ENCODE measurements at places on chromosomes 7 and 10.

GRCh38 chr10:124090601-124091209 is 2.7 kb downstream of the CHST15 start:
- DNase-seq: no peak

DNA sequence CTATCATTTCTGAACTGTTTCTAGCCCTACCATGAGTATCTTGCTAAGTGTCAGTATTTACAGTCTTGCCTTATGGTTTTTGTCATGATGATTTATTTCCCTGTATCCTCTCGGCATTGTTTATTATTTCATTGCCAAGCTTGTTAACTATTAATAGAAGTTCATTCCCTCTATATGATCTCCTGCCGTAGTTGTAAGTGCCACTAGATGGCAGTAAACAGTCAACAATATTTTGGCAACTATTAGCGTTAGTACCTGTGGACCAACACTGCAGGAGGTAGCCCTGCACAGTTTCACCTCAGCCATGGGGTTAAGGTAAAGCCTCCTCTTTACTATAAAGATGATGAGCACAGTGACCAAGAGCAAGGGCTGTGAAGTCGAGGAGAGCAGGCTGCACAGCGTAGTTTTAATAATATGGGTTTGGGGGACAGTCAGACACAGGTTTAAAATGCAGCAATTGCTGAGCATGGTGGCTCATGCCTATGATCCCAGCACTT is 26.1 kb upstream of the CCNJ start:
- peak; percentile 10 for DNase-seq

DNA sequence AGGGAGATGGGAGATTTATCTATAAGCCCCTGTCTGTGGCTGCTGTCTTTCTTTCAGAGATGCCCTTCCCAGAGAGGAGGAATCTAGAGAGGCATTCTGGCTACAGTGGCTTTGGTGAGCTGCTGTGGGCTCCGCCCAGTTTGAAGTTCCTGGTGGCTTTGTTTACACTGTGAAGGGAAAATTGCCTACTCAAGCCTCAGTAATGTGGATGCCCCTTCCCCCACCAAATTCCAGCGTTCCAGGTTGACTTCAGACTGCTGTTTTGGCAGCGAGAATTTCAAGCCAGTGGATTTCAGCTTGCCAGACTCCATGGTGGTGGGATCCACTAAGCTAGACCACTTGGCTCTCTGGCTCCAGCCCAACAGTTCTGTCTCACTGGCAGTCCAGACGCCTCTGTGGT is 951.6 kb downstream of the CCSER2 start:
- DNase-seq: no peak

DNA sequence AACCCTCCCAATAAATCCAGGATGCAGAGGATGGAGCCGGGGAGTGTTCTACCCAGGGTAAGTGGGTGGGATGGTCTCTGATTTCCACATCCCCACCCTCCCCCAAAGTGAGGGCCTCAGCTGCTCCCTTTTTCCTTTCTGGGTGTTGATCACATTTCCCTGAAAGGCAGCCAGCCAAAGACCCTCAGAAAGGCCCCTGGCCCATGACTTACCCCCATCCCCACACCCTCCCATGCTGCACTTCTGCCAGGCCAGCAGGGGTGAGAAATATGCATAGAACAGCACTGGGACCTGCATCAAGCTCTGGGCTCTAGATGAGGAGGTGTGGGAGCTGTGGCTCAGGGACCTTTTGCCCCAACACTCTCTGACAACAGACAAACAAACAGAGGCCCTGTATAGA is 927.3 kb upstream of the ZNF722 start:
- DNase-seq: no peak

DNA sequence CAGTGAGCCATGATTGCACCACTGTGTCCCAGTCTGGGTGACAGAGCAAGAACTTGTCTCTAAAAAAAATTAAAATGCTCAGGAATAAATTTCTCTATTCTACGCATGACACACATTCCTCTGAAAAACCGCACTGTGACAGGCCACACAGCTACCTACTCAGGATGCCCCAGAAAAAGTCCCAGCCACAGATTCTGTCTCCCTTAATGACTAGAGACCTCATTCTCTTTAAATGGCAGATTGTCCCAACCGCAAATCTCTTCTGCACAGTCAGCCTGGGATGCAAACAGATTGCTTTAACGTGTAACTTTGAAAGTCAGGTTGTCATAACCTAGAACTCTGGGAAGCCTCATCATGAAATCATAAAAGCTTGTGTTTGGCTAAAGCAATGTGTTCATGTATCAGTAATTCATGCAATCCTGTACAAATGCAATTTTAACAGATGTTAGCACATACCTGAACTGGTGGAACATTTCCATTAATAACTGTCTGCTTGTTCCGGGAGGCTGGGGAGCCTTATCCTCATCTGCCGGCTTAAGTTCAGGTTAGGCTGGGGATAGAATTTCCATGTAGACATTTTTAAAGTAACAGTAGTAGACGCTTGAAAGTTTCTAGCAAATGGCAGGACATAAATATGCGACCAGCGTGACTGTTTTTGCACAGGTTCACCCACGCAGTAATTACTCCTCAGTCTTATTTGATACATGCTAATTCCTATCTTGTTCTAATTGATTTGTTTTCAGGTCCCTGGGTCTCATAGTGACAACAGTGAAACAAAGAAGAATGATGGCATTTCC is 26.2 kb upstream of the MSRB2 start:
- DNase-seq: no peak

GRCh38 chr10:14123139-14123538 is 207.6 kb downstream of the FRMD4A start:
- DNase-seq: no peak

GRCh38 chr7:34438436-34438835 is 219.6 kb upstream of the NPSR1 start:
- DNase-seq: no peak

- DNase-seq: peak; percentile 83
These were observed 427.9 kb upstream of the CELF2 start for GRCh38 chr10:10589540-10590303.

DNA sequence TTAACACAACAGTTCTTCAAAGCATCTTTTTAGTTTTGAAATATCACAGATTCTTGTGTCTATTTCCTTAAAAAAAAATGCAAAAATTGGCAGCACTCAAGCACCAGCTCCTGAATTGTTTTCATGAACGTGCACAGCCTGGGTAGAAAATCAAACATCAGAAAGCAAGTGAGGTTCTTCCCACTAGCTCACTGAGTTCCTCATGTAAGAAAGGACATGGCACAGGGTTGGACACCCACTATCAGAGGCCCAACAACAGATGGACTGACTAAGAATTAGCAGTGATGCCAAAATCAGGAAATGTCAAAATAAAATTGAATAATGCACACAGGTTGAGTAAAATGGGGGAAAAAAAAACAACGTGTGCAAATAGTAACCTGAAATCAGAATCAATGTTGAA is 146.8 kb downstream of the PCLO start:
- DNase-seq: no peak

DNA sequence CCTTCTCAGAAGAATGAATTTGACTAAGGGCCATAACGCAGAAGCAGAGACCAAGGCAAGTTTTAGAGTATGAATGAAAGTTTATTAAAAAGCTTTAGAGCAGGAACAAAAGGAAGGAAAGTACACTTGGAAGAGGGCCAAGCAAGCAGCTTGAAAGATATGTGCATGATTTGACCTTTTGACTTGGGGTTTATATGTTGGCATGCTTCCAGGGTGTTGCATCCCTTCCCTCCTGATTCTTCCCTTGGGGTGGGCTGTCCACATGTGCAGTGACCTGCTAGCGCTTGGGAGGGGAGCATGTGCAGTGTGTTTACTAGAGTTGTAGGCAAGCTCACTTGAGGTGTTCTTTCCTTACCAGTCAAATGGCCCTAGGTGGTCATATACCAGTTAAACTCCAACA is 37.9 kb upstream of the LRRN3 start:
- no peak for DNase-seq

GRCh38 chr7:21966271-21966670 is 20.6 kb upstream of the CDCA7L start:
- DNase-seq: no peak

- DNase-seq: no peak
These were observed 186.3 kb downstream of the PLPP4 start for GRCh38 chr10:120643351-120643750.

DNA sequence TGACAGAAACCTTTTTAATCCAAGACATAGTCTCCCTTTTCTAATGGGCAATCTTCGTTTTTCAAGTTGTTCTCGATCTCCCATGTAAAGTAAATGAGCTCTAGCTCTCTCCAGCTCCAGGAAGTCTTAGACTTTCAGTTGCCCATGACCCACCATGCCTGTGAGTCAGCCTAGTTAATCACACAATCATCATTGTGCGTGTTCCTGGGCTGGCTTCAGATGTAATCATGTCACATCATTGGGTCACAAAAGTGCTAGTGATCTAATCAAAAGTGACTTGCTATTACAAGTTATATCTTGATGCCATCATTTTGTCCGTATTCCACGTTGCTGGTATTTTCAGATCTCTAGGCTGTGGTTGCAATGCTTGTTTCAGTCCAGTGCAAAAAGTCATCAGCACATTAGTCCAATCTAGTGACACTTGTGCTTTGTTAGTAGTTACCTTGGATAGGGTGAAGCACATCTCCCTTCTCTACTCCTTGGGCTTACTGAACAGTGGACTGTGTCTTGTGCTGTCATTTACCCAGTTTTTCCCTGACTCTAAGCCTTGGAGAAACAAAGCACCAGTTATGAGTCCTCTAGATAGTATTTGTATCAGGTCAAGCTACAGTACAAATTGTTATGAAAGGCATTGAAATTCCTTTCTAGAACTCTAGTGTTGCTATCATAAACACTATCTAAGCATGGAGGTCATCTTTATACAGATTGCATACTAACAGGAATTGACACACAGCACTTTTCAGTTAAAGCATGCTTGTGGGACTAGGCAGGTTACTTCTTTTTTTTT is 316.6 kb downstream of the GFRA1 start:
- DNase-seq: no peak

GRCh38 chr7:45703373-45703821 is 129.2 kb downstream of the ADCY1 start:
- no peak for DNase-seq

DNA sequence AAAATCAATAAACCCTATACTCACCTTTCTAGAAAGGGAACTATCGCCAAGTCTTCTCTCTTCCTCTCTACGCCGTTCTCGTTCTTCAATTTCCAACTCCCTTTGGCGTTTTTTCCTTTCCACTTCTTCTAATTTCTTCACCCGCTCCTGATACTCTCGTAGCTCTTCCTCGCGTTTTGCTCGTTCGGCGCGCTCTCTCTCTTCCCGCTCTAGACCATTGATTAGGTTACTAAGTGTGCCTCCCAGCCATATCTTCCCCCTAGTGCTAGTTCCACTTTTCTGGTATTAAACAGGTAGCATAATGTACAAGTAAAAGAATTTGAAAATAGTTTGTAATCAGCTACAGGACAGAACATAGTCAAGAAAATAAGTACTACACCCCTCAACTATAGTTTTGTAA is 20.3 kb downstream of the NANOS1 start:
- no peak for DNase-seq

DNA sequence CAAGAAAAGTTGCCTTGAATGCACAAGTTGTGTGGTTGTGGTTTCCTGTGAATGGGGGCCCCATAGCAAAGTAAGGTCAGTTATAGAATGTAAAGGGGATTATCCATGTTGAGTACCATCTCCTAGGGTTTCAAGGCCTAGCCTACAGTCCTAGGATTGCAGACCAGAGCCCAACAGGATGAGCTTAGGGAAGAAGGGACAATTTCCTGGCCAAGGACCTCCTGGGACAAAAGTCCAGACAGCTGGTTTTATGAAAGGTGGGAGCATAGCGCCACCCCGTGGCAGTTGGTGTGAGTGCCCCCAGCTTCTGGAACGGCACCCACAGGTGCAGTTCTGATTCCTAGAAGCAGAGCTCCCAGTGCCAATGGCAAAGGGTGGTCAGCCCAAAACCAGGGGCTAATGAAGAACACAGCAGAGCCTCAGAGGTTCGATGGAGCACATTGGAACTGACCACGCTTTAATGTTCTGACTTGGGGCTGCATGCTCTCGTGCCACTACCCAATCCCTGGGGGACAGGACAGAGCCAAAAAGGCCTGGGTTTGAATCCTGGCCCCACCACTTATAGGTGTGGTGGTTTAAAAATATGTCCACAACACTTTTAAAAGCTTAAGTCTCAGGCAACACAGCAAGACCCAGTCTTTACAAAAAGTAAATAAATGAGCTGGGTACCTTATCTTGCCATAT is 25.8 kb upstream of the TMEM120A start:
- peak; percentile 7 for DNase-seq

DNA sequence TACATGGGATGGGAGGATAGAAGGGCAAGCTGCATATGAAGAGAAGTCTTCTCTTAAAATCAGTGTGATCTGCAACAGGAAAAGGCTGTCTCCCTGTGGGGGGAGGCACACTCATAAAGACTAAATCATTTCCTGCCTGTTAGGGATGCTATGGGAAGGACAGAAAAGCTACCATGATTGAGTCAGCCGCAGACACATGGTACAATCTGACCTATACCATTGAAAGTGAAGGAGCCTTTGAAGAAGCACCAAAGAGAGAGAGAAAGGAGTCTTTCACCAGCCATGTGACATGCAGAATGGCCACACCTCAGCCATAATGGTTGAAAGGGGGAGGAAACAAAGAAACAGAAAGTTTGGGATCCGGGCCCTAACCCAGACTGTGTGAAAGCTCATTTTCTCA is 29.1 kb downstream of the NUDCD3 start:
- DNase-seq: peak; percentile 30

DNA sequence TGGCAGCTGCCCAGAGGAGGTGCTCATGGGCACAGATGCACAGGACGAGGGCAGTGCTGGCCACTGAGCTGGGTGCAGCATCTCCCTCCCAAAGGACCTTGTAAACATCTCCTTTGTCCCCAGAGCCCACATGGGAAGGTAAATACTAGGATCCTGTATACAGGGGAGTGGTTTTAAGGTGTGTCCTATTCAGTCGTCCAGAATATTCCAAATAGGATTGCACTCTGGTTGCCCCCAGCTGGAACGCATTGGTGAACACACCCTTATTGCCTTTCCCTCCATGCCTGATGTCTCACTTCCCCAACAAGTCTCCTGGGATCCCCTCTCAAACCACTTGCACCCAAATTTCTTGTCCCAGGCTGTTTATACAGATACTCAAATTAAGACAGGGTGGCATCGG is 152.0 kb upstream of the PCBD1 start:
- DNase-seq: no peak

DNA sequence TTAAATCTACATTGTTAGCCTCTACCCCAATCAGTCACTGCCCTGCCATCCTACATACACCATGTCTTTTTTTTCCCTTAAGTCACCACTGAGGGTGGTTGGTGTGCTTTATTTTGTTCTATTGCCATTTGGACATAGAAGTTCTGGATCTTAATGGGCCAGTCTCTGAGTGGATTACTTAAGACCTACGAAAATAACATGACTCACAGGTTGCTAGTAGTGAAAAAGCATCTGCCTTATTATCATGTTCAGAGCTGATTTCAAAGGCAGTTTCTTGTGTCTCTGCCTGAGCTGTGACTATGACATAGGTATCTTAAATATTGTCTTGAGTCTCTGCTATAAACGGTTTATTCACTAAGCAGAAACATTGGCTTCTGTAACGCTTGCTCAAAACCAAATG is 410.8 kb downstream of the MDFIC start:
- DNase-seq: no peak

GRCh38 chr7:77266291-77266794 is 66.7 kb upstream of the FGL2 start:
- DNase-seq: no peak

- no peak for DNase-seq
These were observed 73.0 kb downstream of the CTBP2 start for GRCh38 chr10:125087191-125087896.

GRCh38 chr7:141433698-141434097 is 117.5 kb upstream of the AGK start:
- no peak for DNase-seq

GRCh38 chr10:110118891-110119621 is 88.3 kb upstream of the MXI1 start:
- DNase-seq: no peak

- no peak for DNase-seq
These were observed 3.2 kb upstream of the HUS1 start for GRCh38 chr7:47982610-47983009.
